ENCODE measurements at places on chromosomes 3 and 15.

DNA sequence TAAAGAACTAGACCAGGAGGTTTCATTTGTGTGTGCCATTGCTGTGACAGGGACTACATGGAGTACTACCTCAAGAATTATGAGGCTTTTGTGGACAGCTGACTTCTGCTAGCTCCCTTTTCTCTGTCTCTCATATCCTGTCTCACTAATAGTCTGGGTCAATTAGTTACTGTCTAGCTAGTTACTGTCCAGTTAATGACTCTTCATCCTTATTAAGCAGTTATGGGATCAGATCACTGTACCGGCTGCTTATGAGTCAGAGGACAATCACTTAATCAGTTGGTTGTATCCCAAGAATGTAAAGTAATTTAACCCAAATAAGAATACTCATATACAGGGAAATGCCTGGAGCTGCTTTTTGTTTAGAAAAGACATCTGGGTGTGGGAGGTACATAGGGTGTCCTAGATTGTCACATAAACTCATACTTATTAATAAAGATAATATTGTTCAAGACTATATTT lies 158.0 kb downstream of the CDIN1 start:
- DNase-seq = no peak

DNA sequence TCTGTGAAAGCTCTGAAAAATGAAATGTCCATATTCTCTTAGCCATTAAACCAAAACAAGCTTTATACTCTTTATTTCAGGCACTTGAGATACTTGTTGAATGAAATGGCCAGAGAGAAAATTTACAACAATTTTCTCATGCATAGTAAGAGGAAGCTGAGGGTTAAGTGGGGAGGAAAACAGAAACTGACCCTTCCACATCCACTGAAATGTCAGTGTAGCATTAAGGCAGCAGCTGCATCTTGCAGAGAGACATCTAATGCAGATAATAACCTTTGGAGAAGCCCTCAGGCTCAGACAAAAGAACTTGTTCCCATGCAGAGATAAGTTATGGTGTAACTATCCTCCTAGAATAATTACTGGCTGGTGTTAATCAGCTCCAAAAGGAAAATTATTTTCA lies 34.0 kb downstream of the ZDHHC23 start:
- DNase-seq = no peak

DNA sequence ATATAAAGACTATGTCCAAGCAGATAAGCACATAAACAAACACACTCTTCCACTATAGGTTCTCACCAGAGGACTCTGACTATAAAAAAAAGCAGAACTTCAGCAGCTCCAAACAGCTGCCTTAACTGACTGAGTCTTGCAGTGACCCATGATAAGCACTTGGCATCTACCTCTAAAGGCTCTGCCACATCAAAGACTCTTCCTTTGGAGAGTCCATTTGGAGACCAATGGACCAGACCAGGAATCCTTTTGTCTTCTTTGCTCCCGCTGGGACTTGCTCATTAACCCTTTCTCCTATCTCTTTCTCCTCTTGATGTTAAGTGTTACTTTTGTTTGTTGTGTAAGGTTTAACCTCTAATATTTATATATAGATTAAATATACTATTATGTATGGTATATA lies 424.1 kb downstream of the RSL24D1 start:
- DNase-seq = no peak

GRCh38 chr15:70065006-70065722 lies 32.6 kb downstream of the TLE3 start:
- no peak for DNase-seq

GRCh38 chr3:81788610-81789009 lies 27.2 kb upstream of the GBE1 start:
- DNase-seq = no peak

- no peak for DNase-seq
Measured at GRCh38 chr3:2793987-2794386, 316.2 kb downstream of the IL5RA start.

DNA sequence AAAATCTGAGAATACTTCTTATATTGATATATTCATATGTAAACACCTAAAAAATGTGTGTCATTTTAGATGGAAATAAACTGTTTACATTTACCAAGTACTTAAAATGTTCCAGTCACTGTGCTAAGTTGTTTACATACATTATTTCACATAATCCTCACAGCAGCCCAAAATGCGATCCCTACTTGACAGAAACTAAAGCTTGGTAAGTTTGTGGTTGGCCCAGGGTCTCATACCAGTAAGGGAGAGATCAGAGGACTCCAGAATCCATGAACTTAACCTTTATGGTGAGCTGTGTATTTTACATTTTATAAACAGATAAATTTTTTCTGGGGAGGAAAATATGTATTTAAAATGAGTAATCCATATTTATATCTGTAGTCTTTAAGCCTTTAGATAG lies 51.2 kb downstream of the SLC25A26 start:
- no peak for DNase-seq

GRCh38 chr3:46845397-46845859 lies 17.8 kb downstream of the MYL3 start:
- DNase-seq = no peak

DNA sequence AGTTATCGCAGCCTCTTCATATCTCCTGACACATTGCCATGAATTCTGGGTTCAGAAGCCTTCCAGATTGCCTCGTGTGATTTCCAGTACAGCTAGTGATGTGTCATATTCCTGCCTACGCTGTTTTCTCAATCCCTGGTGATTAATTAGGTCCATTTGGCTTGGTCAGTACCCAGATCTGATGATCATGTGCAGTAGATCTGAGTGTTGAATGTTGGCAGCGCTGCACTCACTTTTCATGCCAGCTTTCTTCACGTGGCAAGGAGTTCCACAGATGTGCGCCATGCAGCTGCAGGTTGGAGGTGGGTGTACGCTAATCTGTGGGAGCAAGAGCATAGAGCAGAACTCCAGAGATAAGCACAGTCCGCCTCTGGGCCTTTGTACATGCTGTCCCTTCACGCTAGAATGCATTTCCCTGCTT lies 86.9 kb upstream of the COL6A5 start:
- no peak for DNase-seq

- no peak for DNase-seq
Measured at GRCh38 chr3:50297384-50297775, 1.8 kb downstream of the HYAL3 start.

DNA sequence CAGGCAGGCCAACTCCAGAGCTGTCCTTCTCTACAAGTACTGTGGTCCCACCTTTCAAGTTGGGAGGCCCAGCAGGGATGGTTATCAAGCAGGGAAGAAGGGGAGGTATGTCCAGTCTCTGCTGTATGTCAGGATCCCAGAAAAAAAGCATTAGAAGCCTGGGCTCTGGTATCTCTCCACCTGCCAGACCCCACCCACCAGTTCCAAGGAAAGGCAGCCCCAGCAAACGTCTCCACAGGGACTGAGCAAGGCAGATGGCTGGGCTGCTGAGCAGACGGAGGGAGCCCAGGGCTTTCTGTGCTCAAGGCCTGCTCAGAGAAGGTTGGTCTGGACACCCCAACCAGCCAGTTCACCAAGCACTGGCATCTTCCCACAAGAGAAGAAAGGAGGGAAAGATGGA lies 287.8 kb downstream of the XXYLT1 start:
- DNase-seq = no peak

DNA sequence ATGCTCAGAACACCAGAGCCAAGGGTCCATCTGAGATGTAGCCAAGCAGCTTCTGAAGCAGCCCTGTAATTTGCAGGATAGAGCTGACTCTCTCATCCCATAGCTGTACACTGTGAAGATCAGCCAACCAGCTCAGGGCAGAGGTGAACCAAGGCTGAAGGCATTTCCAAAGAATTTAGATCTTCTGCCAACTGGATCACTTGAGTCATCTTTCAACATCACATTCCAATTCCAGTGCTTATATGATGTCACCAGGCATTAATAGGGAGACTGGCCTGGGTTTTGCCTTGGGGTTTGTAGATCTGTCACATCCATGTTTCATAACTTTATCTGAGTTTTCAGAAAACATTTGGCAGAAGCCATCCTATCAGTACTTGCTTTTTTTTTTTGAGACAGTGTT lies 98.2 kb downstream of the NR2F2 start:
- DNase-seq = no peak

DNA sequence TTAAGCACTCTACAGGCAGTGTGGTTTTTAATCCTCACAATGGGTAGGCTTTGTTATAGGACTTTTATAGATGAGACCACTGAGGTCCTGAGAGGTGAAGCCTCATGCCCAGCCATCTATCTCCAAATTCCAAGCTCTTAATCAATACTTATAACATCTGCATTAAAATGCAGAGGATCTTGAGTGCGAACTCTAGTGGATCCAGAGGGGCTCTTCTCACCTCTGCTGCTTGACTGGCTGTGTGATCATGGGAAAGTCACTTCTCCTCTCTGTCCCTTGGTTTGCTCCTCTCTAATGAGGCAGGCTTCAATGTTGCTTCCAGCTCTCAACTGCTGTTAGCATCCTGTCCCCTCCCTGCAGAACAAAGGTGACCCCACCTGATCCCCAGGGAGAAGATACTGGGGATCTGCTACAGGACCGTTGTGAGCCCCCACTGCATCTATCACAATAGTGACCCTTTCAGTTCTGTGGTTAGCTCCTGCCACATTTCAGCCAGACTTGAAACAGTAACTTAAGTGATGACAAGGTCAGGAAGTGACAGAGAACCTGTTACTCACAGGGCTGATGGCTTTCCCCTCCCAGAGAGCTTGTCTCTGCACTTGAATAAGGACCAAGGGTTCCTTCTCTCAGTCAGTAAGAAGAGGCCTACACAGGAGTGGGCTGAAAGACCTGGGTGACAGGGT lies 1.3 kb downstream of the SLC27A2 start:
- DNase-seq = no peak

DNA sequence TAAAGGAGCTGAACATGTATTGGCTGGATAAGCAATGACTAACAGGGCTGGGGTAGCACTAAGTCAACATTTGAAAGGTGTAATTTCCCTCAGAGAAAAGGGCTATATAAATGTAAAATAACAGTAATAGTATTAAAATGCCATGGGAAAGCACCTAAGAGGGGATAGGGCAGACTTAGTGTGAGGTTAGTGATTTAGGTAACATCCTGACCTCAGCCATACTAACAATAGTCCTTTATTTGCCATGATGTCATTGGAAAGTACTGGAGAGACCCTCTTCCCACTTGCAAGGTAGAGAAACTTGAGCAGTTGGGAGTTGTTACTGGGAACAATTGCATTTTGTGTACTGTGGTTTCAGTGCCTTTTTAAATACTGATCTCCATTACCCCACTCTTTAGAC lies 103.4 kb downstream of the LSAMP start:
- DNase-seq = no peak

- DNase-seq = no peak
Measured at GRCh38 chr15:45583731-45584639, 3.2 kb upstream of the BLOC1S6 start.

GRCh38 chr15:66089509-66089908 lies 164.0 kb downstream of the MEGF11 start:
- no peak for DNase-seq

DNA sequence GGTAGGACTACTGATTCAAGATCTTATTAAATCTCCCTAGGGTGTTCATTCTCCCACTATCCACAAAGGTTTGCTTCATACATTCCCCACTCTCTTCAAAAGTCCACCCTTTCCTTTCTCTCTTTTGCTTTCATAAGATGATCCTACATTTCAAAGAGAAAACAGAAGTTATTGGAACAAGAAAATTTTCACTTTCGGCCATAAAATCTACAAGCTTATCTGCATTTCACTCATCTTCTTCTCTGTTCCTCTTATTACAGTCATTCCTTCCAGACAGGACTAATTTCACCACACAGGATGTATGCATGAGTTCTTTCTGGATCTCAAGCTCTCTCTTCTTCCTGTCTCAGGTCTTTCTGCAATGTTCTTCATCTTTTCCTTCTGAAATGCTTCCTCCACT lies 238.7 kb downstream of the ISL2 start:
- no peak for DNase-seq

GRCh38 chr3:56157693-56158362 lies 310.4 kb downstream of the ERC2 start:
- DNase-seq = no peak

DNA sequence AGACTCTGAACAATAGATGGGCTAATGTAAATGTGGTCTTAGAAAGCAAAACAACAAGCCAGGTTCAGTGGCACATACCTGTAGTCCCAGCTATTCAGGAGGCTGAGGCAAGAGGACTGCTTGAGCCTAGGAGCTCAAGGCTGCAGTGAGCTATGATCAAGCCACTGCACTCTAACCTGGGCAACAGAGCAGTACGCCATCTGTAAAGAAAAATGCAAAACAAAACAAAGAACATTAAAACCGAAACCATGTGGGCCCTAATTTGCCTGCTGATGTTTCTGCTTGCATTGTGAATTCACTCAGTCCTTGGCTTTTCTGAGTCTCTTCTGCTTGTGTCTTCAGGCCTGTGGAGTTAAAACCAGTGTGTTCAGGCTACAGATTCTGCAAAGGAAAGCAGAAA lies 56.7 kb downstream of the CCNL1 start:
- DNase-seq = no peak

DNA sequence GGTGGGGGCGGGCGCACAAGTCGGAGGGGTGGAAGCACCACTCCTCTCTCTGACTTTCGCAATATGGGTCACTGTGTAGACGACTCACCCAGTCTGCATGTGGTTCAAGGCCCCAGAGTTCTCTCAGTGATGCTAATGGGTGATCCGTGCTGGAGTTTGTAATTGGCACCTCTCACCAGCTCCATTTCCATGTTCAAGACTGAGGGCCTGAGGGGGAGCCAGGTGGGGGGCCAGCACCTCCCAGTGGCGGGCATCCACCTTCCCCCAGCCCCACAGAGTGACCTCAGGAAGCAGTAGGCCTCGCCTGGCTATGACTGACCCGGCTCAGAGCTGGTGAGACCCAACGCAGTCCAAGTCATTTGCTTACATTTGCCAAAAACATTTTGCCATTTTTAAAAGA lies 230.0 kb upstream of the ST8SIA2 start:
- no peak for DNase-seq

GRCh38 chr15:98703126-98703685 lies 54.9 kb downstream of the IGF1R start:
- no peak for DNase-seq

GRCh38 chr3:72078676-72079368 lies 293.9 kb upstream of the PROK2 start:
- no peak for DNase-seq

DNA sequence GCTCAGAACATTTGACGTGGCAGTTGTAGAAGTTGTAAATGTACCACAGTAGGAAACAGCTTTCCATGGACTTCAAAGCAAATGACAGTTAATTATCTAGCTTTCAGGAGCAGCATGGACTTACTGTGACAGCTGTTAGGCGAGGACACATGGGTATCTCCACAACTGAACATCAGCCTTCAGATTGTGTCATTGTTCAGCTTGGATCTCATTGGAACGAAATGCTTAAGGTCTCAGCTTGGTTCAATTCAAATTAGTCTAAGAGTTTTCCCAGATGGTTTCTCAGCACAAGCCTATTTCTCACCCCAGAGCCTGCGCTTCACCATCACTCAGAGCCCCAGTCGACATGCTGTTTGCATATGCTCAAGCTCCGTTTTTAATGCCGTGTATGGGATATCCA lies 21.1 kb upstream of the GYG1 start:
- no peak for DNase-seq

GRCh38 chr3:26963361-26963743 lies 340.8 kb downstream of the LRRC3B start:
- no peak for DNase-seq
